ENCODE measurements at places on chromosomes 5 and 9.

DNA sequence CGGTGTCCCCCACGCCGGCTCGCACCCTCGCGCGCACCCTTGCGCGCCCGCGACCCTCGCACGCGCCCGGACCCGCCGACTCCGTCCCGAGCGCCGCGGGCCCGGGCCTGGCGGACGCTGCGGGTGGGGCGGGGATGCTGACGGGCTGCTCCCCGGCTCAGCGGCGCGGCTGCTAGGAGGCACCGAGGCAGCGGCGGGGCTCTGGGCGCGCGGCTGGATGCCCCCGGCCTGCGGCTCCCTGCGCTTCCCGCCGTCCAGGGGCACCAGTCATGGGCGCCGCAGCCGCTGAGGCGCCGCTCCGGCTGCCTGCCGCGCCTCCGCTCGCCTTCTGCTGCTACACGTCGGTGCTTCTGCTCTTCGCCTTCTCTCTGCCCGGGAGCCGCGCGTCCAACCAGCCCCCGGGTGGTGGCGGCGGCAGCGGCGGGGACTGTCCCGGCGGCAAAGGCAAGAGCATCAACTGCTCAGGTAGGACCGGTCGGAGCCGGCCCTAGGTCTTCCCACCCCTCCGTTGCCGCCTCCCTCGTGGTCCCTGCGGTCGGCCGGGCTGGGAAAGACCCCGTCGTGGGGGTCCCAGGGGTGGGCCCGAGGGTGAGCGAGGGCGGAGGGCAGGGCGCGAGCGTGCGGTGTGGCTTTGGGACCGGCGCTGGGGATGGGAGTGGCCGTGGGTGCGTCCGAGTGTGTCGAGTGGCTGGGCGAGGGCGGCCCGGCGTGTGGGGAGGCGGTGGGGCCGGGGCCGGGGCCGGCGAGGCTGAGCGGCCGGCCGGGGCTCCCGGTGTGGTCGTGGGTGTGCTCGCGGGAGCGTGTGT is 530 bp downstream of the TMEFF1 start:
- DNase-seq = peak; percentile 11

- no peak for DNase-seq
These were observed 57.0 kb upstream of the GRAMD2B start for GRCh38 chr5:126366199-126366560.

DNA sequence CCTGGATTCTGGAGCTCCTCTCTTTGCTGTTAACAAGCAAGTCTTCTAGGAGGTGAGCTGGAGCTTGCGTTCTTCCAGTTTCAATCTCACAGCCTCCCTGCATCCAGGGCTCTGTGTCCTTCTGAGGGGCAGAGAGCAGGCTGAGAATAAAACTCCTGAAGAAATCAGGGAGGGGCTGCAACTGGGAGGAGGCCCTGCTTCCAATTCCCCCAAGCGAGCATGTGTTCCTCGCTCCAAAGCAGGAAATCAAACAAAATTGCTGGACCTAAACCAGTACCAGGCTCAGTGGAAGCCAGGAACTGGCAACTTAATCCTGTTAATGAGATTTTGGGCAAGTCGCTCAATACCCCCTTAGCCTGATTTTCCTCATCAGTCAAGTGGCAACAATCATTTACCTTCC is 181.8 kb downstream of the ASTN2 start:
- no peak for DNase-seq

DNA sequence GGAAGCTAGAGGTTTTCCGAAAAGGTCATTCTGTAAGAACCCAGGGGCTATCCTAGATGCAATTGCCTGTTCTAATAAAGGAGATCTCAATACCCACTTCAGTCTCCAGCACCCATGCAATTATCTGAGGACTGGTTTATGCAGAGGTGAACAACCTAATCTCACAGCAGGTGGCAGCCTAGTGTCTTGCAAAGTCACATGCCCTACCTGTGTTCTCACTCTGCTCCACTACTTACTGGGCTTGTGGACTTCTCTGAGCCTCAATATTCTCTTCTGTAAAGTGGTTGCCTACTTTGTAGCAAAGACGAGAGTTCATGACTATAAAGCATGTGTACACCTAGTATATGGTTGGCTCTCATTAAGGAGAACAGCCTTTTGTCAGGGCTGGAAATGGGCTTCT is 21.0 kb upstream of the ALDH1B1 start:
- DNase-seq = peak; percentile 58

DNA sequence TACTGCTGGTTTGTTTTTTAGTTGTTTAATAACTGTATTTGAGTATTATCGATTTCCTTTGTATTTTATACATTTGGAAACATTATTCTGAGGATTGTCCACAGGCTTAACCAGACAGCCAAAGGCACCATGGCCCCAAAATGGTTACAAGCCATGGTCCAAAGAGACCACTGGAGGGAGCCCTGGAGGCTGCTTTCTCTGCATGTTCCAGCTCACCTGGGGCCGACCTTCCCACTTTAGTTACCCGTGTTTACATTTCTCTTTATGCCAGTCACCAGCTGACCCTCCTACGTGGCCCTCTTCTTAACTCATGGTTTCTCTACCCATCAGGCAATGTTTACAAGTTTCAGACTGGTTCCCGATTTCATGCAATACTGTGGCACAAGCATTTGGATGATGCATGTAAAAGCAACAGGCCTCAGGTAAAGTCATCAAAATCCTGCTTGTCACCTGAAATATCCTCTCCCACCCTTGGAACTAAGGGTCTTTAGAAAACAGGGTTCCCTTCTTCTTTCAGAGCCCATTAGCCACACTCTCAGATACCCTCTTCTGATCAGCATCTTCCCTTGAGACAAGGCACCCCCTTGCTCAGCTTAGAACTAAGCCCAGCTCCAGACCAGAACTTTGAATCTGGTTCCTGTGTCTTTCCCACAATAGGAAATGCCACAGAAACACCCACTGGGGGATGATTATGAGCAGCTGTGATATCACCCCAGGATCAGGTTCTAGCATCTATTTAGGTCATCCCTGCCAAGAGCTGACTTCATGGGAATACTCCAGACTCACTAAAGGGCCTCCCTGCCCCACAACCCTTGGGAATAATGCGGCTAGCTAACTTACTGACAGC is 49.9 kb upstream of the GARNL3 start:
- peak; percentile 63 for DNase-seq
